ENCODE measurements at places on chromosomes 13 and 19. TPM values are rescaled to one million over a fixed set of nuclear protein-coding genes. Genes with fewer than 3 reads are reported as not detected.

DNA sequence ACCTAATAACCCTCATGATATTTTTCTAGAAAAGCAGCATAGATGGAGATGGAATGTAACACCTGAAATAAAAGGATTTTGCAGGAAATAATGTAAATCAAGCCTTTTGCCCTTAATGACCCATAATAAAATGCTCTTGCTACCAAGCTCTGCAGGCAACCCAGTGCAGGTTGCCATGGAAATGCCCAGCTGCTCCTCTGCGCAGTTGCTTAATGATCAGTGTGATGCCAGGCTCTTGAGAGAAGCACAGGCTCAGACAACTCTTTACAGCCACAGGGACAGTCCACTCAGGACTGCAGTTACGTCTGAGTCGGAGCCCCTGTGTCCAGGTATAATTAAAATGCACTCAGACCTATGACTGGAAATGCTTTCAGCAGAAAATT lies 165.5 kb downstream of the LACC1 start:
- no peak for DNase-seq

GRCh38 chr13:29681864-29682263 lies 86.4 kb upstream of the SLC7A1 start:
- DNase-seq, result no peak

GRCh38 chr13:84431646-84432045 lies 549.4 kb upstream of the SLITRK1 start:
- DNase-seq, result no peak

- no peak for DNase-seq
Observed at GRCh38 chr13:22141716-22142115, 470.8 kb downstream of the FGF9 start.

GRCh38 chr19:15317392-15318071 lies 14.8 kb downstream of the BRD4 start:
- no peak for DNase-seq

DNA sequence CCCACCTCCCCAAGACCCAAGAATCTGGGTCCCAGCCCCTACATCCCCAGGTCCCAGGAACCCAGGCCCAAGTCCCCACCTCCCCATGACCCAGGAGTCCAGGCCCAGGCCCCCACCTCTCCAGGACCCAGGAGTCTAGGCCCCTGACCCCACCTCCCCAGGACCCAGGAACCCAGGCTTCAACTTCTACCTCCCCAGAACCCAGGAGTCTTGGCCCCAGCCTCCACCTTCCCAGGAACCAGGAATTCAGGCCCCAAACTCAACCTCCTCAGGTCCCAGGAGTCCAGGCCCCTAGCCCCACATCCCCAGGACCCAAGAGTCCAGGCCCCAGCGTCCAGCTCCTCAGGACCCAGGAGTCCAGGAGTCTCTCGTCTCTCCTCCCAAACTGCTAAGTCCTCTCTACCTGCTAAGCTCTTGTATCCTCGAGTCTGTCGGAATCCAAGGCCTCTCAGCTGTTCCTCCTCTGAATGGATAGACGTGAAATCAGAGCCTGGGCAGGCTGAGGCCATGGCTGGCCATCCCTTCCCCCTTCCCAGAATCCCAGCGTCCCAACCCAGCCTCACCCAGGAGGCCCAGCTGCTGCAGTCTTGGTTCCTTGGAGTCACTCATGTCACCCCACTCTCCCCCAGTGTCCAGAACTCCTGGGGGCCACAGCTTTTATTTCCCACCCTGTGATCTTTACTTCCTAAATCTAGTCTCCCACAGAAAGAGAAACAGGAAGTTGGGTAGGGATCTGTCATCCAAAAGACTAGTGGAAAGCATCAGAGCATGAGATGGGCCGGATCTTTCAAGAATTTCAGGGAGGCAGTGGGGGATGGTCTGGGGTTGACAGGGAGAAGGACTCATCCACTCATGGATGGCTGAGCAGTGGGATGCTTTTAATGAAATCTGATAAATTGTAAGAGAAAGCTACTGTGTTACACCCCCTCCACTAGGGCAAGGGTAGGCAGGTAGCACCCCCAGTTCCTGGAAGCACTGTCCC lies at the start of gene CD209:
Gene CD209 (minus strand): TSS at position 632 of the 982 bp plus-strand sequence. CDS start 23 bp downstream, at position 609.
- no peak for DNase-seq

Gene PPP1R15A
- total RNA-seq, result 31.8 TPM

- no peak for DNase-seq
Observed at GRCh38 chr19:49786376-49786820, 19.6 kb downstream of the AP2A1 start.

Gene EHD2
- total RNA-seq, result 10.8 TPM

- peak; percentile 18 for DNase-seq
Observed at GRCh38 chr19:54551950-54552912, 21.4 kb upstream of the LILRA2 start.

DNA sequence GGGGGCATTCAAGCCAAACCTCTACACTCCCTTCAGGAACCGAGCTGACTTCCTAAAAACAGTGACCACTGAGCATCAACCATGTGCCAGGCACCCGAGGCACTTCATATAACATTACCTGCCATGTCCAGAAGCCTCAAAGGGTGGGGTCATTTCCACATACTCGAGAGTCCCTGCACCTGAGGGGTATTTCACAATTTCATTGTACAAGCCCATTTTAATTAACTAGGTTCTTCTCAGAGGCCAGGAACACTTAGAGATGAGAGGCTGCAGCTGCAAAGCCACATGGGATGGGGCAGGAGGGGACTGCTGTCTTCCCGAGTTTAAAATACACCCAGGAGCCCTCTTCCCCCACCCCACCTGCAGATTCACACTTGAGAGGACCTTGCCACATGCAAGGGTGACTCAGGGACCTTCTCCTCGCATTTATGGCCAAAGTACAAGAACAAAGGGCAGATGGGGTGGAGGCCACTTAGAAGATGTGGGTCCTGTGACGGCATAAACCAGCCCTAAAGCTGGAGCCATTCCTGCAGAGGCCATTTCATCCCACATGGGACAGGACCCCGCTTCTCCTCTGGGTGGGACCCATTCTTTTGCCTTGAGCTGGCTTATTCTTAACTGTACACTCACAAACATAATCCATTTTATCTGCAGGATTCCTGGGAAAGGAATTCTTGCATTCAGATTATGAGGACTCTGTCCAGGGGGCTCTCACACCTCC lies 43.9 kb downstream of the RAB20 start:
- peak; percentile 34 for DNase-seq

GRCh38 chr19:56404705-56405056 lies 549 bp downstream of the ZNF583 start:
- DNase-seq, result no peak

Gene ZNF440
- total RNA-seq, result 31.9 TPM

- peak; percentile 88 for DNase-seq
Observed at GRCh38 chr19:10431943-10432735, 11.8 kb downstream of the PDE4A start.

DNA sequence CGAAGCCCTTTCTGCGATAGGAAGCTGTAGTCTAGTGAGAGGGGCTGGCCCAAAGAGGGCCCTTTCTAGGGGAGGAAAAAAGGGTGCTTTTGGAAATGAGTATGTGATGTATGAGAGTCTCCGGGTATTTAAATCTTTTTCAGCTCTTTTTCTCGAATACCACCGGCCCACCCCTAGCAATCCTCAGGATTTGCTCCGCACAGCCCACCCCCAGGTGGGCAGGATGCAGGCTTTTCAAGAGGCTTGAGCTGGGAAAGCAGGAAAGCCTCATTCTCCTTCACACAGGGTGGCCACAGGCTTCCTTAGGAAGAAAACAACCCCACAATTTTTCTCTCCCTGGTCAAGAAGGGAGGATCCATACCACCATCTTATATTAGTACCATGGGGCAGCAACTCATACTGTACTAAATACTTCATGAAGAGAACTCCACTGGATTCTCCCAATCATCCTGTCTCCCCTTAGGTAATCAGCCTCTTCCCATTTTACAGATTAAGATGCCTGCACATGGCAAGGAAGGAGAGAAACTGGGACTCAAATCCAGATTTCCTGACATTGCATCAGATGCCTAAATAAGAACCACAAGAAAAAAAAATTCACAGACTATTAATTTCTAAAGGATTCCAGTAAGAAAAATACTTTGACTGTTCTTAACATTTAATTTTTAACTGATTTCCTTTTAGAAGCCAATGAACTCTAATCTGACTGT lies 84.4 kb downstream of the STK24 start:
- DNase-seq, result no peak

DNA sequence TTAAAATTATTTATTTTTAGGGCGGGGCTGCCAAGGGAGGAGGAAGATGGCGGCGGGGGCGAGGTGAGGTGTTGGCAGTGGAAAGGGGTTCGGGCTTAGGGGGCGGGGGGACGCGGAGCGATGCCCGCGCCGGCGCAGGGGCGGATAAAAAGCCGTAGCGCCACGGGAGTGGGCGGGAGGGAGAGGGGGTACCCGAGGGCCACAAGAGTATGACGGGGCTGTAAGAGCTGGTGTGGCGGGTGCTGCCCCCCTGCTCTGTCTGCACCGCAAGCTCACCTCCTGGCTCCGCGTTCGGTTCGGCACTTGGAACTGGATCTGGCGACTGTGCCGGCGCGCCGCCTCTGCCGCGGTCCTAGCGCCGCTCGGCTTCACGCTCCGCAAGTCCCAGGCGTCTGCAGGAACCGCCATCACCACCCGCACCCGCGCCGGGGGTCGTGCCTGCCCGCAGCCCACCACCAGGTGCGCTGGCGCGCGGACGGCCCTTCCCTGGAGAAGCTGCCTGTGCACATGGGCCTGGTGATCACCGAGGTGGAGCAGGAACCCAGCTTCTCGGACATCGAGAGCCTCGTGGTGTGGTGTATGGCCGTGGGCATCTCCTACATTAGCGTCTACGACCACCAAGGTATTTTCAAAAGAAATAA lies 265.2 kb upstream of the SGCG start:
- peak; percentile 68 for DNase-seq

DNA sequence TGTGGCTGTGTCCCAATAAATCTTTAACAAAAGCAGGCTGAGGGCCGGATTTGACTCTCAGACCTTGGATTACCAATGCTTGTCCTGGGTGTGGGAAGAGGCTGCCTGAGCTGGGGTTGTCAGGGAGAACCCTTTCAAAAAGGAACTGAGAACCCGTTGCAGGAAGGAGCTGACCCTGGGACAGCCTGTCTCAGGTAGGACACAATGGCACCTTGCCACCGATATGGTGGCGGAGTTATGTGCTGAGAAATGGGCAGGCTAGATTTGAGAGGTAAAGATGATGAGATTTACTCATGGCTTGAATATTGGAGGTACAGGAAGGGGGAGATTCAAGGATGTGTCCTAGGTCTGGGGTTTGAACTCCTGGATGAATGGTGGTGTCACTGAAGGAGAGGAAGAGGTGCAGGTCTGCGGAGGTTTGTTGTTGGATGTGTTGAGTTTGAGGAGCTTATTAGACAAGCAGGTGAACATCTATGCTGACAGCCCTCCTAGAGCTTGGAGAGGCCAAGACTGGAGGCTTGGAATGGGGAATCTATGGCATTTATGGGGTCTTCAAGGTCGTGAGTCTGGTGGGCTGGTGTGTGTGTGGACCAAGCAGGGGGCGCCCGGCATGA lies 7.2 kb downstream of the PLEKHF1 start:
- DNase-seq, result no peak
